ENCODE measurements at places on chromosomes 13 and 19.

DNA sequence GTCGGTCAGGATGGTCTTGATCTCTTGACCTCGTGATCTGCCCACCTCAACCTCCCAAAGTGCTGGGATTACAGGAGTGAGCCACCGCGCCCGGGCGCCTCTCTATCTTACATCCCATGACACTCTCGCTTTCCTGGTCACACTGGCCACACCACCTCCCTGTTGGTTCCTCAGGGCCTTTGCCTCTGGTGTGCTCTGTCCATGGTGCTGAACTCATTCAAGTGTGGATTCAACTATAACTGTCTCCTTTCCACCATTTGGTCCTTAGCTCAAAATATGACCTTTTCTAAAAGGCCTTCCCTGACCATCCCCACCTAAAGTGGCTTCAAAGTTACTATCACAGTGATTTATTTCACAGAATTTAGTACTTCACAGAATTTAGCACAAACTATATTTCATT, 3.7 kb upstream of the SMIM17 start:
- DNase-seq = no peak

- DNase-seq = no peak
Measured at GRCh38 chr13:78228211-78228610, 309.6 kb upstream of the EDNRB start.

DNA sequence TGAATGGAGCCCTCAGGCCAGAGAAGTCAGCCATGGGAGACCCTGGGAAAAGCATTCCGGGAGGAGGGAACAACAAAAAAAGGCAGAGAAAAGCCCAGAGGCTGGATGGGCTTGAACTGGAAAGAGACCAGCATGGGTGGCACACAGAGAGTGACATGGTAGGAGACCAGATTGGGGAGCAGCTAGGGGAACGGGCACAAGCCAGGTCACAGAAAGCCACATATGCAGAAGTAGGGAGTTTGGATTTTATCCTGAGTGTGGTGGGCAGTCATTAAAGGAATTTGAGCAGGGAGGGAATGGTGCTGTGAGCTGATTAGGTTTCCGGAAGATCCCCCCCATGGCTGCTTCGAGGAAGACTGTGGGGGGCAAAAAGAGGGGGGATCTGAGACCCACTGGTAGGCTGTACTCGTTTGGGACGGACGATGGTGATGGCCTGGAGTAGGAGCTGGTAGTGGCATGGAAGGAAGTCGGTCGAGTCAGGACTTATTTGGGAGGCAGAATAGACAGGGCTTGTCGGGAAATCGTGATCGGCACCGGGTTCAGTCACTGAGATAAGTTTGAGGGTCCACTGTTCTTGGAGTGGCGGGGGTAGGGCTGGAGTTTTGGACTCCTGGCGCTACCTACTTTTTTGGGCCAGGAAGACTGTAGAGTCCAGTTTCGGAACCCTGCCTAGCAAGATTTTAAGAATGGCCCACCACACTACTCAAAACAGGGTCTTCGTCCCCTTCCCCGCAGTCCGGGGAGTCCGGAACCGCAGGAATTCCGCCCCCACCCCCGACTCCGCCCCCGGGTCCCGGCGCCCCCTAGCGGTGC, 949 bp downstream of the SERTAD1 start:
- DNase-seq = no peak

DNA sequence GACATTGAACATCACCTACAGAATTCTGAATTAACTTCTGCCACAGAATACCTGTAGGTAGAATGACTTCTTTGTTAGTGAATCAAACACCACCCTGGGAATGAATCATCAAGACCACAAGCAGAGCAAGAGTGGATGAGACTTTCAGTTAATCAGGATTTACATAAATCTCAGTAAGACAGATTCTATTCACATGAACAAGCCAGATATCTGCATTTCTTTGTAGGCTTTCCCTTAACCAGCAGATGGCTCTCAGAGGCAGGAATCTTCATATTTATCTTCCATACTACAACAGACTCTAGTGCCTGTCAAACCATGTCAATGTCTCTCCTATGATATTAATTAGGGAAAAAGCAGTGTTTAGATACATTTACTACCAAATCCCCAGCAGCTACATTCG, 412.1 kb downstream of the KLF12 start:
- DNase-seq = peak; percentile 18

DNA sequence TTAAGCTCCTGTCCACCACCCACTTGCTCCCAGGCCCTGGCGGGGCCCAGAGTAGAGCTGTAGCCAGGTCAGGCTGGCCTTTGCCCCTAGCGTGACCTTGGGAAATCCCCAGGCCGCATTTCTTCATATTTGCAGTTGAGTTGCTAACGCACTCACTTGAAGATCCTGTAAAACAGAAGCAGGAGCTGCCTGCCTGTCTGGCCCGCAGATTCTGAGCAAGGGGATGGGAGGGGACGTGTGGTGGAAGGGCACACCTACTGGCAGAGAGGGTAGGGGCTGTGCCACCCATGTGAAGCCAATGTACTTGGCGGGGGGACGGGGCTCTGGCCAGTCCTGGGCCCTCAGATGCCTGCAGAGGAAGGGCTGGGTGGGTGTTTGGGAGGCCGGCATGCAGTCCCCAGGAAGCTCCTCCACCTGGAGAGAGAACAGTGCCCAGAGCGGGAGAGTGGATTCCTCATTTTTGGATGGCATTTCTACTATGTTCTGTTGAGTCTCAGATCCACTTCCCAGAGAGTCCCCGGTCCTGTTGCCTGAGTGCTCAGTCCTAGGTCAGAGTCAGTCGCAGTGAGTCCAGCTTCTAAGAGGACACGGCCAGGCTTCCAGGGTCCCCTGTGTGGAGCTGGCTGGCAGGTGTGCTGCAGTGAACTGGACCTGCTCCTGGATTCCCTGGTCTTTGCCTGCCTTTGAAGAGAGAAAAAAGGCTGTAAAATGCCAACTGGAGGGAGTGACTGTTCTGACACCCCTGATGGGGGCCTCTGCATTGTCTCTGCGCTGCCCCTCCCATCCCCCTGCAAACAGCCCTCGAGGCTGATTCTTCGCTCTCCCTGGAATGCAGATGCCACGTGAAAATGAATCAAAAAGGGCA, 62.9 kb downstream of the GGACT start:
- DNase-seq = no peak

- no peak for DNase-seq
Measured at GRCh38 chr19:1384085-1384462, 367 bp downstream of the NDUFS7 start.

DNA sequence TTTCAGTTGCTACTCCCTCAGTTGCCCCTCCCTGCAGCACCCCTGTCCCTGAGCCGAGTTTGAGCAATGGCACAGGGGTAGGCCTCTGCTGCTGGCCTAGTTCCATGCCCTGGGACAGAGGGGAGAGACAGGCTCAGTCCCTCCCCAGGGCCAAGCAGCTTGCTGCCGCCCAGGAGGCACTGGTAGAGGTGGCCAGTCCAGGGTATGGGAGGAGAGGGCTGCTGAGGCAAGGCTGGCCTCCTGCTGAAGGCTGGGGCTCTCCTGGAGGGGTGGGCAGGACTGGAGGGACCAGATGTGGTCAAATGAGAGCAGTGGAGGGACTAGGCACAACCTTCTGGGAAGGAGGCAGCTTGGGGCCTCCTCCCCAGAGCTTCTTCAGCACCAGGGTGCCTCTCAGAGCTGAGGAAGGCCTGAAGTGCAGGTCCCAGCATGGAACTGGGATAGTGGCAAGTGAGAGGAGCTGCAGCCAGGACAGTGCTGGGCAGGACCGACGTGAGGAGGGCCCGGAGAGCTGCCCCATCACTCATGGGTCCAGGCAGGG, 29.8 kb upstream of the VSTM2B start:
- DNase-seq = no peak

DNA sequence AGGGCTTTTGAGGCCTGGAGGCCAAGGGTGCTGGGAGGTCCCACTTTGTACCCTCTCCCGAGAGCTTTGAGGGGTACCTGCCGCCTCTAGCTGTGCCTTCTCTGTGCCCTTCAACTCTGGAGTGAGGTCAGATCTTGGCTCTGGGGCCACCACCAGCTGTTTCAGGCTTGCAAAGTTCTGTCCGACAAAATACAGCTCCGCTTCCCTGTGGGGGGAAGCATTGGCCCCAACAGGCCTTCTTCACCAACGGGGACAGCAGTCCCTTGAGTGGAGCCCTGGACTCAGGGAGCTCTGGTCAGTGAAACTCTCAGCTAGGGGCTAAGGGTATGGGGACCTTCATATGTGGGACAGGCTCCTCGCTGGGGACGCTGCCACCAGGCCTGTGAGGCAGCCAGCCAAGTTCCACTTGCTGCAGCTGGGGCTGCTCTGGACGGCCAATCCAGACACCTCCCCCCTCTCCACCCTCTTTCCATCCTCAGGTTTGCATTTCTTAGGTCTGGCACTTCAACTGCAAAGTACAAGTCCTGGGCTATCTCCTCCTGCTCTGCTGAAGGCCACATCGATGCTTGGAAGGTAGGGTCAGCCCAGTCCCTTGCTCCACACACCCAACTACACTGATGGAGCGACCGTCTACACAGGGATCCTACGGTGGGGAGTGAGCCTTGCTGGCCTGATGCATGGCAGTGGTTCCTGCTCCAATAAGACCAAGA, 46.8 kb downstream of the C13orf46 start:
- DNase-seq = no peak

DNA sequence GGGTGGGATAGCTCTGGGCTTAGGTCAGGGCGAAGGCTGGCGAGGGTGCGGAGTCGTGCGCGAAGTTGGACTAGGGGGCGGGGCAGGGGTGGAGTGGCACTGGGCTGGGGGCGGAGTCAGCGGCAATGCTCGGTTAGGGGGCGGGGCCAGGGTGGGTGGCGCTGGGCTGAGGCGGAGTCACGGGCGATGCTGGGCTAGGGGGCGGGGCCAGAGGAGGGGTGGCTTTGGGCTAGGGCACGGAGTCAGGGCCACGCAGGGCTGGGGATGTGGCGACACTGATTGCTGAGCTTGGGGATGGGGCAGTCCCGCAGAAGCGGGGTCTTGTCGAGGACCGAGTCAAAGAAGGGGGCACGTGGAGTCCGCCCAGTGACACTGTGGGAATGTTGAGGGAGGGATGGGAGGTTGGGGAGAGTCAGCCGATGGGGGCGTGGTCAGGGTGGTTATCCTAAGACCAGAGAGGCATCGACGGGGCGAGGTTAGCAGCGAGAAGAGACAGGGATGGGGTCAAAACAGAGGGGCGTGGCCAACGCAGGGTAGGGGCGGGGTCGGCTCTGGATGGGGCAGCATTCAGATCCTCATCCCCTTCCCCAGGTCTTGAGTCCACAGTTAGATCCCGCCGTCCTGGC, 8.7 kb downstream of the HOMER3 start:
- peak; percentile 9 for DNase-seq

DNA sequence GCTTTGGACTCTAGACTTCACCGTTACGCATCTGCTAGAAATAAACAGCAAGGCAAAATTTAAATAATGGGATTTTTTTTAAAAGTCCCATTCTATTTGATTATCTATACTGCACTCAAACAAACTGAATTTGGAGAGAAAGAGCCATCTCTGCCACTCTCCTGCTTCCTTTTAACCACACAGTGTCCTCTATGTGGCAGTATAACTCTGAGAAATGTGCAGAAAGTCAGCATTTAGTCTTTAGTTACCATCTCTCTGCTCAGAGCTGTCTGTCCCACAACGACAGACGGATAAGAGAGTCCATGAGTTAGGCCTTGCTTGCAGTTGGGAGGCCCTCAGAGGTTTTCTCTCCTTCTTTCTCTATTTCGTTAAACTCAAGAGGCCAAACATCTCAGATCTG, 21.2 kb downstream of the CCNA1 start:
- DNase-seq = peak; percentile 18

DNA sequence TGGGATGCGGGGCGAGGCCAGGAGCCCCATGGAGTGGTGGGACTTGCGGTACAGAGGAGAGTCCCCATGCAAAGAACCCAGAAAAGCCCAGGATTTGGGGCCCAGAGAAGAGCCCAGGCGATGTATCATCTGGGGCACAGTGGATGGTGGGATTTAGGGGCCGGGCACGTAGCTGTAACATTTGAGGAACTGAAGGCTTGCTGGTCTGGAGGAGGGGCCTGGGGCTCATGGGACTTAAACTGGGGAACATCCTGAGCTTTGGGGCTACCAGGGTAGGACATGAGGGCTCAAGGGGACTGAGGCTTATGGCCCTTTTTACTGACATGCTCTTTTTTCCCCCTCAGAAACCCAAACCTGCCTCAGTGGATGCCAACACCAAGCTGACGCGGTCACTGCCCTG, 13.5 kb downstream of the MED25 start:
- no peak for DNase-seq

- DNase-seq = peak; percentile 52
Measured at GRCh38 chr13:101452519-101453485, at the start of gene ITGBL1. TSS of gene ITGBL1 (plus strand) at chr13:101452675. CDS start at chr13:101452834, 159 bp downstream.

DNA sequence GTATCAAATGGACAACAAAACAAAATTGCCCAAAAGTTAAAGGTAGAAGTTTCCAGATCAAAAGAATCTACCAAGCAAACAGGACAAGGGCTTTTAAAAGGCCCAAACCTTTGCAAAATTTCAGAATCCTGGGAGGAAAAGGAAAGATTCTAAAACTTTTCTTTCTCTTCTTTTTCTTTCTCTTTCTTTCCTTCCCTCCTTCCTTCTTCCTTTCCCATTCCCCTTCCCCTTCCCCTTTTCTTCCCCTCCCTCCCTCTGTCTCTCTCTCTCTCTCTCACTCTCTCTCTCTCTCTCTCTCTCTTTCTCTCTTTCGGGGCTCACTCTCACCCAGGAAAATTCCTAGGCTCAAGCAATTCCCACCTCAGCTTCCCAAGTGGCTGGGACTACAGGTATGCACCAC, 4.2 kb upstream of the PDCD5 start:
- DNase-seq = no peak

GRCh38 chr19:8242211-8242821, 33.1 kb downstream of the CERS4 start:
- DNase-seq = no peak

GRCh38 chr19:14450876-14451275, 17.8 kb downstream of the PKN1 start:
- no peak for DNase-seq

DNA sequence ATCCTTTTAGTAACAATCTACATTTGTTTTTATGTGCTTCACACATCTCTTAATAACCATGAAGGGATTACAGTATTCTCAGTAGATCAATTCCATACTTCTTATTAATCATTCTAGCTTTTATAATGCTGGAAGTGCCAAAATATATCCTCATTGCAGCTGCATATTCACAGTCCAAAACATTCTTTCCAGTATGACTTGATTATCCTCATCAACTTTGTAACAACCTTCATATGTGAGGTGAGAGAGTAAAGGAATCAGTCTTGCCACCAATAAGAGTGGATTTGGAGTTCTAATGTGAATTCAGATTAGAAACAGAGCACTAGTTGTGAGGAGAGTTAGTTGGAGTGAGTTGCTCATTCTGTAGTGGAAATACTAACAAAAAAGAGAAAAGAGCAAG, 208.0 kb upstream of the SPRY2 start:
- no peak for DNase-seq

GRCh38 chr19:19034204-19034624, 811 bp downstream of the ARMC6 start:
- peak; percentile 43 for DNase-seq

DNA sequence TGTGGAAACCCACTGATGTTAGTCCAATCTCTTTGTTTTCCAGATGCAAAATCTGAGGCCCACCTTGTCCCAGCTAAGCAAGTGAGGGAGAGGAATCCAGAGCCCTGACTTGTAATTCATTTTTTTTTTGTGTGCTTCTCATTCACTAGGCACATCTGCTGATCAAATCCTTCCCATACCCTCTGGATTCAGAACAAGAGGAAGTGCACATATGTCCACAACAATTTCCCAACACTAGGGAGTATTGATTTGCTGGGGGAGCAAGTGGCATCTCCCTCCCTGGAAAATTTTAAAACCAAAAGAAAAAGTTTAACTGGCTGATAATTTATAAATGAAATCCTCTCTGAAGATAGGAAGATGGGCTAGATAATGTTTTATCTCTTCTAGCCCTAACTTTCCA, 94.6 kb upstream of the RFC3 start:
- DNase-seq = no peak
